ENCODE measurements at places on chromosomes 11 and 22.

DNA sequence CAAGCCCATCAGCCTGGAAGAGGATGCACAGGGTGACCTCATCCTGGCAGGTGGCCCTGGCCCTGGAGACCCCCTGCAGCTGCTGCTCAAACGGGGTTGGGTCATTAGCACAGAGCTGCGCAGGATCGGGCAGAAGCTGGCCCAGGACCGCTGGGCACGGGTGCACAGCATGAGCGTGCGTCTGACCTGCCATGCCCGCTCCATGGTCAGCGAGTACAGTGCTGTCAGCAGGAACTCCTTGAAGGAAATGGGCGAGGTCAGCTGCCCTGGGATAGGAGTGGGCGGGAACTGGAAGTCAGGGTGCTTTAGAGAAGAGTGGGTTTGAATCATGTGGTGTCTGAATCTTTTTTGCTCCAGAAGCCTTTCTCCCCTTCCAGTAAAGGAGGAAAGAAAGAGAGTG lies 61.1 kb downstream of the INSC start:
- no peak for DNase-seq

- no peak for DNase-seq
These were observed 148.8 kb upstream of the ANO5 start for GRCh38 chr11:22044126-22044525.

GRCh38 chr11:17395554-17395961 lies 7.1 kb upstream of the KCNJ11 start:
- no peak for DNase-seq

DNA sequence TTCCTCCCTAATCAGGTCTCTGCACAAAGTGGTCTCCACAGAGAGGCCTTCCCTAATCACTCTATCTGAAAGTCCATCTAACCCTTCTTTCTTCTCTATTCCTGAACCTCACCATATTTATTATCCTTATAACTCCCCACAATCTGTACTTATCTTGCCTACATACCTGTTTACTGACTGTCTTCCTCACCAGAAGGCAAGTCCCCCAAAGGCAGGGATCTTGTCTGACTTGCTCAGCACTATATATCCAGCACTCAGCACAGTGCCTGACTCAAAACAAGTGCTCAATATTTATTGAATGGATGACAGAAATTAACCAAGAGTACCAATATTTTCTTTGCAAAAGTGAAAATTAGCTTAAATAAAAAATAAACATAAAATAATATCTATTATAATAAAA lies 5.5 kb downstream of the DCUN1D5 start:
- DNase-seq: no peak

GRCh38 chr11:10295064-10295901 lies 1.3 kb upstream of the SBF2 start:
- no peak for DNase-seq

GRCh38 chr11:44658506-44658850 lies 68.3 kb upstream of the TSPAN18 start:
- no peak for DNase-seq

- no peak for DNase-seq
These were observed 67.6 kb upstream of the CTSC start for GRCh38 chr11:88404932-88405710.

DNA sequence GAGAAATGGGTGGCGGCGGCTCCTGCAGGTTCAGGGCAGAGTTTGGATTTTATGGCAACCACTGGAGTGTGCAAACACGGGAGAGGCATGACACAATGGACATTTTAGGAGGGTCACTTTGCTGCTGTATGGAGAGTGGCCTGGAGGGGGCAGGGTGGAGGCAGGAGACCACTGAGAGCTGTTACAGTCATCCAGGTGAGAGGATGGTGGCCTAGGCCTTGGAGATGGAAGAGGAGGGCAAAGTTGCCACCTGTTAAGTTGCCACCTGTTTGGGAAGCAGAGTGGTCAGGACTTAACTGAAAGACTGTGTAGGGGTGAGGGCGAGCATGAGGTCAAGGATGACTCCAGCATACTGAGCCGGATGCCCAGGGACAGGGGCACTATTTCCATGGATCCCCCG lies 2.3 kb upstream of the RAD9A start:
- no peak for DNase-seq

- no peak for DNase-seq
These were observed 25.3 kb upstream of the NOX4 start for GRCh38 chr11:89516496-89516895.

- no peak for DNase-seq
These were observed 1.1 kb upstream of the SAMM50 start for GRCh38 chr22:43953988-43954785.

- no peak for DNase-seq
These were observed 10.4 kb downstream of the SPATA19 start for GRCh38 chr11:133834682-133835592.

- DNase-seq: no peak
These were observed 6.3 kb downstream of the OPCML start for GRCh38 chr11:133525976-133526375.

DNA sequence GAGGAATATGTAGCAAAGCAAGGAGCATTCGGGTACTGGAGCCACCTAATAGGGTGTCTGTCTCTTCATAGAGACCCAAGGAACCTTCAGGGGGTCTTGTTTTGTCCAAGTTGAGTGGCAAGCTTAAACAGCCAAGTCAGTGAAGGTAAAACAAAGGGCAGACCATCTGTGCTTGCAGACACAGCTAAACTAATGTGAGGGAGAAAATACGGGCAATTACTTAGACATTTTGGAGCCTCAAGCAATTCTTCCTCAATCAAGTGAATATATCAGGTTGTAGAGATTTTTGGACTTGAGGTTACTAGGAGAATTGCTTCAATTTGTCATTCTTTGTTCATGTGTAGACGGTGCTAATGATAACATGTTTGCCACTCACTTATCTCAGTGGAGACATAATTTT lies 148.2 kb upstream of the ARHGAP20 start:
- DNase-seq: no peak

GRCh38 chr22:36795633-36796032 lies 19.7 kb upstream of the IFT27 start:
- DNase-seq: no peak

DNA sequence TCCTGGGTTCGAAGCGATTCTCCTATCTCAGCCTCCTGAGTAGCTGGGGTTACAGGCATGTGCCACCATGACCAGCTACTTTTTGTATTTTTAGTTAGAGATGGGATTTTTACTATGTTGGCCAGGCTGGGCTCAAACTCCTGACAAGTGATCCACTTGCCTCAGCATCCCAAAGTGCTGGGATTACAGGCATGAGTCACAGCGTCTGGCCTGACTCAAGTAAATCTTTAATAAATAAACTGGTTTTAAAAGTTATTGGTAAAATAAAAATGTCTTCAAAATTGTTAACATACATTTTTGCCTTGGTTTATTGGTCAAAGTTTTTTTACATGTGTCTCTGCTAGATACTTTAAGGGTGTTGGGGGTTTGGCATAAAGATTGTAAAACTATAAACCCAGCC lies 7.3 kb upstream of the PES1 start:
- DNase-seq: no peak

DNA sequence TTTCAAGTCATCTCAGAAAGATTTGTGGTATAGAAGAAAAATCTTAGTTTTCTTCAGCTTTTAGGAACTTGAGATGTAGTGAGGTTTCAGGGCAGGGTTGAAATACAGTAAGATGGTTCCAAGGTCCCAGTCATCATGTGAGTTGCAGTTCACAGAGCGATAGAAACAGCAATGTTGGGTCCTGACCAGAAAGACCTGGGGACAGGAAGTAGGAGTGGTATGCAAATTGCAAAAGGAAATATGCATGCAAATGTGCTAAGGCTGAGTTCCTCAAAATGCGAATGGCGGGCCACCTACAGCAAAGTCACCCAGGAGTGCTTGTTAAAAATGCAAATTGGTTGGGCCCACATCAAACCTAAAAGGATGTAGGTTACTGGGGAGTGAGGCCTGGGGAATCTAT lies 1032.7 kb upstream of the TENM4 start:
- no peak for DNase-seq

DNA sequence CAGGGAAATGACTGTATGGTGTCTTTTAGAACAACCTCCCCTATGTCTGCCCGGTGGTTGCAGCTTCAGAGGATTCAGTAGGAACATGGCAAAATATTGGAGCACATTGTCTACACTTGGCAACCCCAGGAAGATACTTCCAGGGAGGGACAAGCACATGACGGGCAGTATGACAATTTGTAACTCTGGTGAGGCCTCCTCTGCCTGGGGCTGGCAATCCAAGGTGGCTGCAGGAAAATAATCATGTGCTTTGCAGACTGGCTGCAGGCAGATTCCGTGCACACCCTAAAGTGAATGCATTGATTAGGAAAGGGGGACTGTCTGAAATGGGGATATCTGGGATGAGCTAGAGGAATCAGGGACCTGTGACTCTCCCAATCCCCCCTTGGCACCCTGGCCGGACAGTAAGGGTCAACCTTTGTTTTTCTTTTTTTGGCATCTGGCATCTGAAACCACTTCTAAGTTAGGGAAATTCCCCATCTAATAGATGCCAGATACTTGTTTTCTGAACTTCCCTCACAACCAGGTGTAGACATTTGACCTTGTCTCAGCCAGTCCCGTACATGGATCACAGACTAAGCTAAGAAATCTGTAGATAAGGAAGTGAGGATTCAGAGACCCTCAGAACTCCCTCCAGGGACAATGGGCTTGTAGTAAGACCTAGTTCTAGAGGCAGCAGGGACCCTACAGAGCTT lies 10.5 kb upstream of the PHOX2A start:
- no peak for DNase-seq

DNA sequence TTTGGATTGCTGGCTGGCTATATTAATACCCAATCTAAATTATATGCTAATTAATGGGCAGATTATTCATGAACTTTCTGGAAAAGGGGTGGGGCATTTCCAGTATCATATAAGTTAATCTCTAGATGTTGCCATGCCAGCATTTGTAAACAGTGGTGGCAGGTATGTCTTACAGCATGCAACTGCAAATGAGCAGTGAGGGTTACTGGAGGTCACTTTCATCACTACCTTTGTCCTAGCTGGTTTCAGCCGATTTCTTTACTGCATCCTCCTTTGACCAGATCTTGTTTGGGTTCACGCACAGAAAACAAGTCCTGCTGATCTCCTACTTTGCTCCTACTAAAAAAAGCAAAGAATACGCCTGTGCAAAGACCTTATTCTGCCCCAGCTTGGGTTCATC lies 89.1 kb upstream of the USP47 start:
- no peak for DNase-seq

GRCh38 chr11:1717745-1718144 lies 20.8 kb downstream of the KRTAP5-6 start:
- DNase-seq: no peak

DNA sequence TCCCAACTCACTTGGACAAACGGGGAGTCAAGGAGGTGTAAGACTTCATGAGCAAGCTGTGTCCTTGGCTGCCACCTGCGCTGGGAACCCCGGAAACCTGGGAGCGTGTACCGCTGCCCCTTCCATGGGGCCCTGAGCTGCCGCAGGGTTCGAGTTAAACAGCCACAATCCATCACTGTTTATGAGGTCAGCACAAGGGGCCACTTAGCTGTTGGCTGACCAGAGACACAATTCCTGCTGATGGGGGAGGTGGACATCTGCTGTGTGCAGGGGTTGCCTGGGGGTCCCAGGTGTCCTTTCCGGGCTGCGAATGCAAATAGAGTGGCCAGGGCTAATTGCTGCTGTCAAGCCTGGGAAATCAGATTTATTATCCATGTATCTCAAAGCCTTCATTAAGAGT lies 549.3 kb downstream of the BRD1 start:
- no peak for DNase-seq

- DNase-seq: no peak
These were observed 1.8 kb upstream of the DUSP8 start for GRCh38 chr11:1573903-1574237.

GRCh38 chr22:22590136-22590891 lies 31.2 kb upstream of the PRAME start:
- DNase-seq: no peak

- DNase-seq: no peak
These were observed 134.0 kb upstream of the SYN3 start for GRCh38 chr22:33192156-33192555.

- no peak for DNase-seq
These were observed 1231.4 kb downstream of the BRD1 start for GRCh38 chr22:48596111-48596850.

DNA sequence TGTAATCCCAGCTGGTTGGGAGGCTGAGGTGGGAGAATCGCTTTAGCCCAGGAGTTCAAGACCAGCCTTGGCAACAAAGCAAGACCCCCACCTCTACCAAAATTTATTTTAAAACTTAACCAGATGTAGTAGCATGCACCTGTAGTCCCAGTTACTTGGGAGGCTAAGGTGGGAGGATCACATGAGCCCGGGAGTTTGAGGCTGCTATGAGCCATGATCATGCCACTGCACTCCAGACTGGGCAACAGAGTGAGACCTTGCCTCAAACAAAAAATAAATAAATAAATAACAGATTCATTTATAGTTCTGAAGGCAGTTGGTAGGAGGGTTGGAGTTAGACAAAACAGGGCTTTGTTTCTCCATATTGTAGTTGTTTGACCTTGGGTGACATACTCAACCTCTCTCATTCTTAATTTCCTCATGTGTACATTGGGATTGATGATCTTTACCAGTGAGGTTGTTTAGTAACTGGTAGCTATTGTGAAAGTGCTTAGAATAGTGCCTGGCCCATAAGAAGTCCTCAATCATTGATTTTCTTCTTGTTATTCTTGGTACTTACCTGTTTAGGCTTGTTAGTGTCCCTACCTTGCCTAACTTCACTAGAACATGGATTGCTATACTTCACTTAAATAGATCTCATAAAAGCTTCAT lies 79.1 kb downstream of the EMSY start:
- DNase-seq: no peak

GRCh38 chr11:65891219-65892136 lies 1.0 kb downstream of the CCDC85B start:
- DNase-seq: peak; percentile 86

DNA sequence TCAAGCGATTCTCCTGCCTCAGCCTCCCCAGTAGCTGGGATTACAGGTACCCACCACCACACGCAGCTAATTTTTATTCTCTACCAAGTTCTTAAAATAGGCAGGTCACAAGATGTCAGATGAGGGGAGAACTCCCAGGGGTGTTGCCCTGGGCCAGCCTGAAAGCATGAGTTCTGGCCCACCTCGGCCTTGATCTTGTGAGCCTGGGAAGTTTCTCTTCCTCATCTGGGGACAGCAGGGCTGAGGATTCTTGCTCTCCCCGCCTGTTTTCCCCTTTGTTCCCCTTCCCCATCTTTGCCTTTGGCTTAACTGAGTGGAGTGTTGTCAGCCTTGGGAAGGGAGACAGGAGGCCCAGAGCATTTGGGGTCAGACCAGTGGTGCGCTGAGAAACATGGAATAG lies 3.5 kb downstream of the PDXP start:
- no peak for DNase-seq
